ENCODE measurements at places on chromosomes 5 and 9.

DNA sequence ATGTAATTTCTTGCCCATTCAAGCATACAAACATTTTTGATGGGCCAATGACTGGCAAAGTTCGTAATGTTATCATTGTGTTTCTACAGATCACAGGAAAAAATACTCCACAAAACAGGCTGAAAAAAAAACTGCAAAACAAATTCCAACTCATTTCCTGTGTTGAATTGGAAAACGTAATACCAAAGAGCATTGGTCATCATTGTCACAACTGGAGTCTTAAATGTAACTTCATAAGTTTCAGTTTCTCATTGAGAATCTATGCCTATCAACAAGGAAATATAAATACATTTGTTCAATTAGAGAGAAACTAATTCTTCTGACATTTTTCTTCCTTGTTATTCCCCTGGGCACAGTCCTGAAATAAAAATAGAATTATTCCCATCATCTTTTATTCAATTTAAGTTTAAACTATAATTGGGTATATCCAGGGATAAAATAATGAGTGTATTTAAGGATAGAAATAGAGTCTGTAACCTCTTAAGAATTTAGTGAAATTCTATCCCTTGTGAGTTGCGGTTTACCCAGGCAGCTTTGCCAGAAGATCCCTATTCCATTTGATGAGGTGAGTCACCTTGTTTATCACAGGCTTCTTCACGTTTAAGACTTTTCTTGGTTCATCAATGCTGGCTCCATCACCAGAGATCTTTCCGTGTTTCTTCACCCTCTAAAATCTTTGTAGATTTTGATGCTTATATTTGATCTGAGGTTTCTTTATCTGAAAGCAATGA lies 112.7 kb upstream of the ITGA1 start:
- no peak for DNase-seq

DNA sequence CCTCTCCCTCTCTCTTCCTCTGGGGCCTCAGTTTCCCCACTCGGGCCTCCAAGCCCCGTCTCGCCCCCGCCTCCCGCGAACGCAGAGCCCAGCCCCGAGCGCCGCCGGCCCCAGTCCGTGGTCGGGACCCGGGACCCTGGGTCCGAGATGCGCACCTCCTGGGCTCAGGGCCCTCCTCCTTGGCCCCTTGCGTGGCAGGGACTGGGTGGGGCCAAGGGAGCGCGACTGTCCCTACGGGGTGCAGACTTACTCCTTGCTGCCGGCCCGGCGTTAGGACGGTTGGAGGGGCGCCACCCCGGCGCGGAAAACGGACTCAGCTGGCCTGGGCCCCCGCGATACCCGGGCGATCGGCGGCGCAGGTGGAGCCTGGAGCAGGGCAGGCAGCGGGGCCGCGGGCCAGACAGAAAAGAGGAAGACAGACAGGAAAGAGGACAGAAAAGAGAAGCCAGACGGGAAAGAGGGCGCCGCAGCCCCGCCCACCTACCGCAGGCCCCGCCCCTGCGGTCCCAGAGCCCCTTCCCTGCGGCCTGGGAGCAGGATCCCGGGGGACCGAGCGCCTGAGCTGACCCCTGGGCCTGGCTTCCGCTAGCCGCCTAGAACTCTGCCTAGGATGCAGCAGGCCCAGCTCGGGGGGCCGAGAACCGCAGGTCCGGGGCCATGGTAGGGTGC lies at the start of gene GBGT1:
GBGT1 (minus strand) TSS at position 411 of the 669 bp plus-strand sequence. CDS start 1,502 bp downstream, outside the sequence.
- no peak for DNase-seq

- DNase-seq, result no peak
Observed at GRCh38 chr5:179321206-179321987, 23.9 kb downstream of the ADAMTS2 start.

DNA sequence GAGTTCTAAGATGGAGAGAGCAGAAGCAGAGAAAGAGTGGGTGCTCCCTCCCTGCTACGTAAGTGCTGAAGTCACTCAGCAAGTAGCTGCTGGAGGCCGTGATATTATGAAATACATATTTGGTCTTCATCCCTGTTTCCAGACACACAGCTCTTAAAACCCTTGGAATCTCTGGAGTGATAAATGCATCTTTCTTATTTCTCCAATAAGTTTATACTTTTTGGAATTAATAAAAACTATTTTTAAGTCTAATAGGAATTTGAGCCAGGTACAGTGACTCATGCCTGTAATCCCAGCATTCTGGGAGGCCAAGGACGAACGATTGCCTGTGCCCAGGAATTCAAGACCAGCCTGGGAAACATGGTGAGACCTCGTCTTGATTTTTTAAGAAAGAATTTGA lies 60.6 kb downstream of the AUH start:
- no peak for DNase-seq

- DNase-seq, result no peak
Observed at GRCh38 chr9:128101231-128101661, 26.3 kb downstream of the PTGES2 start.
